ENCODE measurements at places on chromosomes 16 and 17. TPM values are rescaled to one million over a fixed set of nuclear protein-coding genes. Genes with fewer than 3 reads are reported as not detected.

DNA sequence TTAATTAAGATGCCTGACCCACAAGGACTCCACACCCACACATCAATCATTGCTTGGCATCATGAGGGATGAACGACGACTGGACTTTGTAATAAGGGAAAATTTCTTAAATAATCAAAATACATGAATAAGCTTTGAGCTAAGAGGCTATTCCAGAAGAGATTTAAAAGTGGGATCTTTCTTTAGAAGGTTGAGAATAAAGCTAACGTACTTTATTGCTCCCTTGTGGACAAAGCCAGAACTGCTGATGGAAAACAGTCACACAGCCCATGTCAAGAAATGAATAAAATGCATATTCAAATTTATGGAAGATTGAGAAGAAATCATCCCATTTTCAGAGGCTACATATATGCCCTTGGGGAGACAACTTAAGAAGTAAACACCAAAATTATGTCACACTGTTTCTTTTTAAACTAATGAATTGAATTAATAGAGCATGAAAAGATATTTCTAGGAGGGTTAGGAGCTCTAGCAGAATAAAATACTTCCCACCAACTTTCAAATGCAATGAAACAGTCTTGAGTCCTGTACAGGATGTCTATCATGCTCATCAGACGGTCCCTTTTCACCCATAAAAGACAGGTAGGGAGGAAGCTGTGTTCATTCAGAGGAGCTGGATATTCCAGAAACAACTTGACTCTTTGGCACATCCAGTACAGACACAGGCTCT, 60.2 kb upstream of the PHOSPHO1 start:
- peaks cover 10% of the 10 kb centered on the region for H3K36me3 ChIP-seq
- no peak overlapping the region for H3K27ac ChIP-seq
- H3K4me1 ChIP-seq: no peaks in the 10 kb centered on the region
- no peak overlapping the region for H3K4me3 ChIP-seq
- no peaks in the 10 kb centered on the region for H3K27me3 ChIP-seq

DNA sequence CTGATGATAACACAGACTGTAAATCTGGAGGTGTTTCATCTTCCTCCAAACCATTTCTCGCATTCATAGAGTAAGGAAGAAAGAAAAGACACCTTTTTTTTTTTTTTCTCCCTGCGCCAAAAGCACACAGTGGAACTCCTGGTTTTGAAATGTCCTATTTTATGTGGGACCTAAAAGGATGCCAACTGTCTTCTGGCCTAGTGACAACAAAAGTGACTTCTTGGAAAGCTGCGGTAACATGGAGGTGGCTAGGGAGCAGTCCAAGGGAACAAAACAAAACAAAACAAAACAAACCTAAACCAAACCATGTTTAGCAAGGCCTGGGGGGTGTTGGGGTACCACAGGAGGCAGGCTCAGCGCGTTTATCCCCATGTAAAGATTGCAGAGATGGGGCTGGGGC, 174.8 kb downstream of the XYLT1 start:
- H3K4me3 ChIP-seq: no peak overlapping the region
- no peaks in the 10 kb centered on the region for H3K4me1 ChIP-seq
- peaks cover 18% of the 10 kb centered on the region for H3K27me3 ChIP-seq
- H3K27ac ChIP-seq: no peak overlapping the region
- DNase-seq: no peak
- no peaks in the 10 kb centered on the region for H3K36me3 ChIP-seq

DNA sequence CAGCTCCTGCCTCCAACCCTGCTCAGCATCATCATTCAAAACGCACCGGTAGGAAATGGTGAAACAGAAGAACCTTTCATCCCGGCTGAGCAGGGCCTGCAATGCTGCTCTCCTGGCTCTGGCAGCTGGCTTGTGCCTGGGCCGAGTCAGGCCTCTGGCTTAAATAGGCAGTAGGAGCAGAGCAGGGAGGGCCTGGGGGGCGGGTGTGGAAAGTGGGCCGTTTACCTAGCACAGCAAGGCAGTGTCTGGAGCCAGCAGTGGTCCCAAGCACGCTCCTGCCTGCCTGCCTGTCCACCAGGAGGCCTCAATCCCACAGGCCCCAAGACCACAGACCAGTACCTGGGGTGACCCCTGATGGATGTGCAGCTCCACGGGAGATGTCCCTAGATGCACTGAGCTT, 59.3 kb downstream of the SMPD3 start:
- H3K4me1 ChIP-seq: no peaks in the 10 kb centered on the region
- H3K27ac ChIP-seq: no peak overlapping the region
- H3K4me3 ChIP-seq: no peak overlapping the region
- no peaks in the 10 kb centered on the region for H3K27me3 ChIP-seq
- no peak for DNase-seq

DNA sequence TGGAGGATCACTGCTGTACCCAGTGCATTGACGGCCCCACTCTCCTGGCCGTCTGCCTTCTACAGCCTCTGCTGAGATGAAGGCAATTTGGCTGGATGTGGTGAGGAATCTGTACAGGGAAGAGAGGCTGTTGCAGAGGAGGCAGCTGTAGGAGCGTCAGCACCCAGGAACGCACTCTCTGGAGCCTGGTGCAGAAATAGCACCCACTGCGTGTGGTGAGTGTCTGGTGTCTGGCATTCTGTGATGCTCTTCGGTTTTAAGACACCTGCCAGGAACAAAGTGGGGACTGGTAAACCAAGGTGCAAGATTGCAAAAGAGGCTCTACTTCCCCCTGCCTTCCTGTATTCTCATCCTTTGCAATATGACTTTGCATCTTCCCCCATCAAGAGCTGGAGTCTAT, 187.5 kb upstream of the SDK2 start:
- peaks cover 90% of the 10 kb centered on the region for H3K27me3 ChIP-seq
- H3K36me3 ChIP-seq: no peaks in the 10 kb centered on the region
- no peak for DNase-seq
- no peak overlapping the region for H3K27ac ChIP-seq

DNA sequence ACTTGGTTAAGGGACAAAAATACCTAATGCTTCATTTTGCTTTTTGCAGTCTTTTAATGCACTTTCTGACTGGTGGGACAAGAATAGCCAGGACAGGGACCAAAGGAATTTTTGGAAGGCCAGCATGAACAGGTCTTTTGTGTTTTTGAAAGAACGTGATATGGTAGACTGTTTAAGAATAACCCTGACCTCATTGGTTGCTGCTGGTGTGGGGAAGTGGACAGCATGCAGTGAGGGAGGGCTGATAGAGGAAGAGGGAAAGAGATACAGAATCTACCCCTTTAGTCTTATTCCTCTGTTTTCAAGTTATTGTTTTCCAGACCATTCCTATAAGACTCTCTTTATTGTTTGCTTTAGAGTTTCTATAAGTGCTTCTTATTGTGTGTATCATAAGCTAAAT, 816.2 kb downstream of the CDH11 start:
- no peaks in the 10 kb centered on the region for H3K36me3 ChIP-seq
- H3K27ac ChIP-seq: no peak overlapping the region
- no peak for DNase-seq
- no peaks in the 10 kb centered on the region for H3K4me1 ChIP-seq
- H3K27me3 ChIP-seq: no peaks in the 10 kb centered on the region
- no peak overlapping the region for H3K4me3 ChIP-seq

- no peak overlapping the region for H3K4me3 ChIP-seq
- DNase-seq: peak; percentile 78
- peaks cover 25% of the 10 kb centered on the region for H3K4me1 ChIP-seq
- H3K36me3 ChIP-seq: peaks cover 11% of the 10 kb centered on the region
Observed at GRCh38 chr16:19210280-19210924, 42.4 kb downstream of the SYT17 start.

- H3K36me3 ChIP-seq: peaks cover 28% of the 10 kb centered on the region
- peaks cover 52% of the 10 kb centered on the region for H3K4me1 ChIP-seq
Observed at GRCh38 chr17:17109256-17109655, 67.0 kb downstream of the MPRIP start.

The STAT5B gene
- total RNA-seq: 19.5 TPM

The PPP1R1B gene
- total RNA-seq: not detected

The SMPD3 gene
- 0.94 TPM for total RNA-seq
